ENCODE measurements at places on chromosomes 13 and 19.

DNA sequence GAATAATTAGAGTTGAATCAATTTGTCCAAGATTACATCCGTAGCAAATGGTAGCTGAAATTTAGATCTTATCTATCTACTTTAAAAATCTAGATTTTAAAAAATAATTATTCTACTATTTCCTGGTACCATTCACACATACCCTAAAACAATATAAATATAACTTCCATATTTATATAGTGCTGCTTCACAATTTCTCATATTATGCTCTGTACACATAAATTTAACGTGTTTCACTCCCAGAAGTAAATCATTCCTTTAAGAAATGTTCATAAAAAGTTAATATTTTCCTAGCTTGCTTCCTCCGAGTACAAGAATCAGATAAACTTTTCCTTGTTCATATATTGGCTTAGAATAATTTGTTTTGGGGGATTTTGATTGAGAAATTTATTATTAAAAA, 857.0 kb upstream of the SPRY2 start:
- DNase-seq = no peak

DNA sequence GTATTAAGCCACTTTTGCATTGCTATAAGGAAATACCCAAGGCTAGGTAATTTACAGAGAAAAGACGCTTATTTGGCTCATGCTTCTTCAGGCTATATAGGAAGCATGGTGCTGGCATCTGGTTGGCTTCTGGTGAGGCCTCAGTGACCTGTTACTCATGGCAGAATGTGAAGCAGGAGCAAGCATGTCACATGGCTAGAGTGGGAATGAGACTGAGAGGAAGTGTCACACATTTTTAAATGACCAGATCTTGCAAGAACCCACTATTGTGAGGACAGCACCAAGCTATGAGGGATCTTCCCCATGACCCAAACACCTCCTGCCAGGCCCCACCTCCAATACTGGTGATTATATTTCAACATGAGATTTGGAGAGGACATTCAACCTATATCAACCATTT, 25.7 kb upstream of the IGFL4 start:
- no peak for DNase-seq

GRCh38 chr19:590396-590745, 690 bp downstream of the HCN2 start:
- no peak for DNase-seq

DNA sequence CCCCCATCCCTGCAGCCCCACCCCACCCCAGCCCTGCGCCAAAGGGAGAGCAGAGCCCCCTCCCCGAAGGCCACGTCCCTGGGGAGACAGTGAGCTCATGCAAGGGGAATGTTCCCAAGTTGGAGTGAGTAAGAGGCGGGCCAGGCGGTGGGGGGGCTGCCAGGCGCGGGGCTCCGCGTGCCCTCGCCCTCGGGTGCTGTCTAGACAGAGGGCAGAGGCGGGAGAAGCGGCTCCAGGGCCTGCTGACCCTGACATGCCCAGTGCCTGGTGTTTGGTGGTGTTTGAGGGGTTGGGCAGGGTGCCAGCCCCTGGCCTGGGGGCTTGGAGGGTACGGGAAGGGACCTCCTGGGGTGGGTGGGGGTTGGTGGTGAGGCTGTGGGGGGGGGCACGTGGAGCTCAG, 1.0 kb downstream of the FSTL3 start:
- DNase-seq = no peak

- DNase-seq = no peak
Measured at GRCh38 chr13:80814541-80814940, 473.6 kb upstream of the SPRY2 start.

DNA sequence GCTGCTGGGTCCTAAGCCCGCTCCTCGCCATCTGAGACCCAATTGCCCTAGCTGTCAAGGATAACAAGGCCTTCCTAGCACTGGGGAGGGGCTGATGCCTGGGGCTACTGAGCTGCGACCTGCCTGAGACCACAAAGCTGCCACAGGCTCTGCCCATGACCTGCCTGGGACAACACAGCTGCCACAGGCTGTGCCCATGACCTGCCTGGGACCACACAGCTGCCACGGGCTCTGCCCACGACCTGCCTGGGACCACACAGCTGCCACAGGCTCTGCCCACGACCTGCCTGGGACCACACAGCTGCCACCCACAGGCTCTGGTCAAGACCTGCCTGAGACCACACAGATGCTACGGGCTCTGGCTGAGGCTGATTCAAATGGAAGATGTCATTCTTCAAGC, 54.8 kb downstream of the EPS15L1 start:
- no peak for DNase-seq

- no peak for DNase-seq
Measured at GRCh38 chr13:106417467-106418110, 117.9 kb downstream of the EFNB2 start.

- no peak for DNase-seq
Measured at GRCh38 chr13:95003019-95003813, 290.9 kb upstream of the SOX21 start.

DNA sequence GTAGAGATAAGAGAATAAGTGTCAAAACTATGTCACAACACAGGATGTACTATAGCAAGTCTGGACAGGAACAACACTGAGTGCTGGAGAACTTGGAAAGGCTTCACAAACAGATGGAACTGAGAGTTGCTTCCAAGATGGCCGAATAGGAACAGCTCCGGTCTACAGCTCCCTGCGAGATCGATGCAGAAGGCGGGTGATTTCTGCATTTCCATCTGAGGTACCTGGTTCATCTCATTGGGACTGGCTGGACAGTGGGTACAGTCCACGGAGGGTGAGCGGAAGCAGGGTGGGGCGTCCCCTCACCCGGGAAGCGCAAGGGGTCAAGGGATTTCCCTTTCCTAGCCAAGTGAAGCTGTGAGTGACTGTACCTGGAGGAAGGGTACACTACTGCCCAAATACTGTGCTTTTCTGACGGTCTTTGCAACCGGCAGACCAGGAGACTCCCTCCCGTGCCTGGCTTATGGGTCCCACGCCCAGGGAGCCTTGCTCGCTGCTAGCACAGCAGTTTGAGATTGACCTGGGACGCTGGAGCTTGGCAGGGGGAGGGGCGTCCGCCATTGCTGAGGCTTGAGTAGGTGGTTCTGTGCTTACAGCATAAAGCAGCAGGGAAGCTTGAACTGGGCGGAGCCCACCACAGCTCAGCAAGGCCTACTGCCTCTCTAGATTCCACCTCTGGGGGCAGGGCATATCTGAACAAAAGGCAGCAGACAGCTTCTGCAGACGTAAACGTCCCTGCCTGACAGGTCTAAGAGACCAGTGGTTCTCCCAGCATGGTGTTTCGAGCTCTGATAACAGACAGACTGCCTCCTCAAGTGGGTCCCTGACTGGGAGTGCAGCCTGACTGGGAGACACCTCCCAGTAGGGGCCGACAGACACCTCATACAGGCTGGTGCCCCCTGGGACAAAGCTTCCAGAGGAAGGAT, 46.0 kb downstream of the USP12 start:
- no peak for DNase-seq

DNA sequence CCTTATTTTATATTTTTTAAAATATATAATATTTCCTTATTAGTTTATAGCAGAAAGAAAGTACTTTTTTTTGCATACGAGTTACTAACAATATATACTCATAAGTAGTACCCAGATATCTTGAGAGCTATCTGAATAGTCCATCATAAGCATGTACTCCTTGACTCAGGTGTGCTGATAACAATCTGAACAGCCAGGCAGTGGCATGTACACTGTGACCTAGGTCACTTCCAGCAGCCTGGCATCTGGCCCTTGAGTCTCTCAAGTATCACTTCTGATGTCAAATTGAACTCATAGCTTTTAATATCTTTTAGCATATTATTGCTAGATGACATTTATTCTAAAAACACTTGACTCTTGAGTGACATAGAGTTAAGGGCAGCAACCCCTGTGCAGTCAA, 1576.7 kb downstream of the SLITRK1 start:
- DNase-seq = no peak

- DNase-seq = no peak
Measured at GRCh38 chr13:65275838-65276630, 1954.1 kb downstream of the PCDH9 start.

DNA sequence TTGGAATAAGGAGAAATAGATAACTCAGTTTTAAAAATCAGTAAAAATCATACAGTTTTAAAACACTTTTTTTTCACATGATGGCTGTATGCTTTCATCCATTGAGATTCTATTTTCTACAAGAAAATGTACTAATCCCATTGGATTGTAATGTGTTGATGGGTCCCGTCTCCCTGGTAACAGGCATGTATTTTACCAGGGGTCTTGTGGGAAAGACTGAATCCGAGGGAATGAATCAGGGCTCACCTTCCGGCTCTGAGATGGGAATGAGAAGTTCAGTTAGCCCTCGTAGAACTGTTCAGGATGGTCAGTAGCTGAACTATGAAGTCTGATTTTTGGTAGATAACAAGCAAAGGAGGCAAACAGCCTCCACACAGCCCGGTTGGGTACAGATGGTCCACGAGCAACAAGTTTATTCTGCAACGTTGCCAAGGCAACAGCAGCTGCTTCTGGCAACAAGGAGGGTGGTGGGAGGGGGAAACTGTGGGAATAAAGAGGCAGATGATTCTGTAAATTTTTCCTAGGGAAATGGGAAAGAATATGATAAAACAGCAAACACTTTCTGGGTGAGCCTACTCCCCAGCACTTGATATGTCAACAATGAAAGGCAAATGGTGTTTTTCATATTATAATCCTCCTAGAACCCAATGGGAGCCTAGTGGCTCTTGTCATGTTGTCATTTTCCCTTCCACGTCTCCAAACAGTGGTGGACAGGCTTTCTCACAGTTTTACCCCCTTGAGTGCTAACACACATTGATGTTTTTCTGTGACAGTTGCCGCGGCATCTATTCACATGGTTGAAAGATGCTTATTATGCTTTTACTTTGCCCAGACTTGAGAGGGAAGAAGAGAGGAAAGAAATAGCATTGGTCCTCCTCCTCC, 12.4 kb upstream of the SIAH3 start:
- no peak for DNase-seq

GRCh38 chr19:18951721-18952281, 10.8 kb upstream of the HOMER3 start:
- DNase-seq = no peak

DNA sequence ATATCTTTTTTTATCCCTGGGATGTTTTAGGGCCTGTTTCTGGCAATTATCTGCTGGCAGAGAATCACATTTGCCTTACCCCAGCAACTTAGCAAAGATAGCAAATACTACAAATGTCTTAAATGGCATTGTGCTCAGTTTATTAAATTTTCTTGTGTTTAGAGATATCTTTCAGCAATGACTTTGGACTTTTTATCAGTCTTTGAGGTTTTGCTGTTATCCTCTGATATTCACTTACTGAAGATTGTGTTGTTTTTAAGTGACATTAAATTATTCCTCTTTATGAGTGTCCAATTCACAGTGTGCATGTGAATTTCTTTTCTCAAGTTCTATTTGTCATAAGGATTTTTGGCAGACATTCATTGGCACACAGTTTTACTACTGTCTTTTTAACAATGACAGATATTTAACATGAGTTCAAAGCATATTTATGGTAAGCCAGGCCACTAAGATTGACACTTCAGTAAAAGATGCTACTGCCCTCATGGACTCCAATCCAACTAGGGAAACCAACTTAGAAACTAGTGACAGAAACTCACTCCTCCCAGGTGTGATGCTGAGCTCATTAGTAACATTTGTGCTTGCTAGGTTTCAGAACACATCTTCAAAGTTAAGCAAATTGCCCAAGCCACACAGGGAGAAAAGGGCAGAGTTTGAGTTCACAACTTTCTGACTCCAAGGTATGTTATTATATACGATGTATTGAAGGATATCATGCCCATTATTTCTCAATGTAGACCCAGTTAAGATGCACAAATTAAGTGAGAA, 481.9 kb downstream of the GPC6 start:
- DNase-seq = no peak

DNA sequence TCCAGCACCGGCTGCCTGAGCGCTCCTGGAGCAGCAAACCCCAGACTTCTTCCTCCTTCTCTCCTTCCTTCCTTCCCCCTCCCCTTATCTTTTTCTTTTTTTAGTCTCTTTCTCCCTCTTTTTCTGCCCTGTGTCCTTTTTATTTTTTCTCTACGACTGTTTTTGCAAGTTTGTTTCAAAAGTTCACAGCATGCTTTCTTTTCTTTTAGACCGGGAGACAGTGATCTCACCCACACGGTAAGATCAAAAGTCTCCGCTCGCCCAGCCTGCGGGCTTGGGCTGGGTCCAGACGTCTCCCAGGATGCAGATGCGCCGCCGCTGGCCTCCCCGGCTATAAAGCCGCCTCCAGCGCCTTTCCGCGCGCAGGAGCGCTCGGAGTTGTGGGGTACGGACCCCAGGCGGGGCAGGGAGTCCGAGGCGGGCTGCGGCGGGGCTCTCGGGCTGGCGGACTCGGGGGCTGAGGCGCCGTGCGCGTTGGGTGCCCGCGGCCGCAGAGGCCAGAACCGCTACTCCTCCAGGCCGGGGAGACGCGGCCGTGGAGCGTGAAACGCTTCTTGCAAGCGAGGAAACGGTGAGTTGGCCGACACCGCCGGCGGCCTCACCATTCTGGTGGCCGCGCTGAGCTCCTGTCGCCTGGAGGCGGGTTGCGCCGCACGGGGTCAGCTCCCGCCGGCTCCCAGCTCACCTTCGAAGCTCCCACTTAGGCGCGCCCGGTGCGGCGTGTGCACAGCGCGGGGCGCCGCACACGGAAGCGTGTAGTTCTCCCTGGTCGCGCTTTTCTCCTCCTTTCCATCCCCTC, 2.0 kb upstream of the TSHZ3 start:
- DNase-seq = no peak

- no peak for DNase-seq
Measured at GRCh38 chr13:97288486-97288900, 66.4 kb downstream of the MBNL2 start.

GRCh38 chr13:96089139-96089538, 768 bp upstream of the HS6ST3 start:
- no peak for DNase-seq

DNA sequence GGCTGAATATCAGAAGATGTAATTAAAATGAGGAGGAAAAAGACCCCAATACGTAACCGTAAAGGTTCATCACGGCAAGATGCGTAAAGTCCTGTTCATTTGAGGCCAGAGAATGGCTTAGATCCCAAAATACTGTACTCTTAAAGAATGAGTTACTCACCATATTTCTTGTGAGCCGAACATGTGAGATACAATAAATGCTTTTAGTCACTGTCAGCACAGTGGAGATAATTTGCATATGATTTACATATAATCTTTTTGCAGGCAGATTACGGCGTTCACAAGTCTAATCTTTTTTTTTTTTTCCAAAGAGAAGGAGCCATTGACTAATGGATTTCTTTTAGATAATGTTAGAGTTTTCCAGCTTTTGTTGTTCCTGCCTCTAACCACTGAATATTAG, 28.4 kb downstream of the AMER2 start:
- no peak for DNase-seq

DNA sequence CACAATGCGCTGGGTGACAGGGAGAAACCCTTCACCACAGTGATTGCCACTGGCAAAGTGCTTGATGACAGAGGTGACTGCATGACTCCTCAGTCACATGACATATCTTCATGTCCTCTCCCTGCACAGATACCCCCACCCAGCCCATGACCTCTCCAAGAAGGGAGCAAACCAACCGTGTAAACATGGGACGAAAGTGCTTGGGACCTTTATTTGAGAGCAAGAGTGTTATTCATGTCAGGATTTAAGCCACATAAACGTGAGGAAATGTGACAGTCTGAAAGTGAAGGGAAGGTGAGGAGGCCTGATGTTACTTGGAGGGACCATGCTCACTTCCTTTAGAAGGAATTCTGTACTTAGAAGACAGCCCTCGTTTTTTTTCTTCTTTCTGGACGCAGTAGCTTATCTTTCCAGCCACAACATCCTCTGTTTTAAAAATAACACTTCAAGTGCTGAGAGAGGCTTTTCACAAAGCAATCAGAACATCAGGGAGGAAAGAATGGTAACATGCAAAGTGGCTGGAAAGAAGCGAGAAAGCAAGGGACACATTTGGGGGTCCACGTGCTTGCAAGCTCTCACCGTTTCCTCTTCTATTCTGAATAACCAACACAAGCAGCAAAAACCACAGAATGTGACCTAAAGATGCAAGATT, 35.6 kb downstream of the EPS15L1 start:
- no peak for DNase-seq
